Uterus (tissue), 4 donors: ENCODE measurements at places on chromosomes 7 and 10. TPM values are rescaled to one million over a fixed set of nuclear protein-coding genes. Genes with fewer than 3 reads are reported as not detected.

DNA sequence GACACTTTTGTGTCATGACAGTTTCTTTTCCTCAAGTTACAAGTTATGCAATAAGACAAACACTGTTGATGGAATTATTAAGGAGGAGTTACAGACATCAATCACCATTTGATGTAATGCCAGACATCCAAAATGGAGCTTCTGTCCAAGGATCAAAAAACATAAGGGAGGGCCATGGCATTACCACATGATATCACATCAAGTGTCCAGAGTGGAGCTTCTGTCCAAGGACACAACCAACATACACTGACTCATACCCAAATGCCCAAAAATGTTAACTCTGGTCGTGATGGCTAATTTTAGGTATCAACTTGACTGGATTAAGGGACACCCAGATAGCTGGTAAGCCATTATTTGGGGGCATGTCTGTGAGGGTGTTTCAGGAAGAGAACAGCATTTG is 140.4 kb downstream of the DOCK4 start:
- no peak for DNase-seq

The PLXNA4 gene
- 5.6 TPM for total RNA-seq

The ARHGEF5 gene
- 6.5 TPM for total RNA-seq

DNA sequence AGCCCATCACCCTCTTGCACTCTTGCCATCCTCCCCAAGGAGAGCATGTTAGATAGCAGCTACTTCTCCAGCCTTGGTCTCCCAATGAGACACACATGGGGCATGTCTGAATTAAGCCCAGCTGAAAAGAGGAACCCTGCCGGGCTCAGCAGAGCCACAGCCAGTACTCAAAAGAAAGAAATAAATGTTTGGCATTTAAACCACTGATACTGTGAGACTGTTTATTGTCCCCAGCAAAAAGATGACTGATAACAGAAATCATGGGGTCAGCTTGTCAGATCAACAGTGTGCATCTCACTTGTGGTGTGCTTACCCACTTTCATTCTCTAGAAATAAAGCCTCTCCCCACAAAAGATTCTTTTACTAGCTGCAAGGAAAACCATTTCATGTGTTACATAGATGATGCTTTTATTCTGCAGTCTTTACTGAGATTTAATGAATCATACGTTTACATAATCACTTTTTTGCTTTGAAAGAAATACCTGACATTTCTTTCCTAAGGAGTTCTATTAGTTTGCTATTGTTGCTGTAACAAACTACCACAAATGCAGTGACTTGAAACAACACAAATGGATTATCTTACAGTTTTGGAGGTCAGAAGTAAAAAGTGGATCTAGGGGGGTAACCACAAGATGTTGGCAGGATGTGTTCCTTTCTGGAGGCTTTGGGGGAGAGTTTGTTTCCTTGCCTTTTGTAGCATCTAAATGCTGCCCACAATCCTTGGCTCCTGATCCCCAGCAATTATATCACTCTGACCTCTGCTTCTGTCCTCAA is 20.9 kb downstream of the ANKRD7 start:
- DNase-seq = no peak

The HOXA6 gene
- total RNA-seq = 15.6 TPM

GRCh38 chr10:128124813-128125403 is 1.3 kb downstream of the MKI67 start:
- no peak for DNase-seq

The PIK3CG gene
- 4.6 TPM for total RNA-seq

The MRLN gene
- not detected for total RNA-seq

DNA sequence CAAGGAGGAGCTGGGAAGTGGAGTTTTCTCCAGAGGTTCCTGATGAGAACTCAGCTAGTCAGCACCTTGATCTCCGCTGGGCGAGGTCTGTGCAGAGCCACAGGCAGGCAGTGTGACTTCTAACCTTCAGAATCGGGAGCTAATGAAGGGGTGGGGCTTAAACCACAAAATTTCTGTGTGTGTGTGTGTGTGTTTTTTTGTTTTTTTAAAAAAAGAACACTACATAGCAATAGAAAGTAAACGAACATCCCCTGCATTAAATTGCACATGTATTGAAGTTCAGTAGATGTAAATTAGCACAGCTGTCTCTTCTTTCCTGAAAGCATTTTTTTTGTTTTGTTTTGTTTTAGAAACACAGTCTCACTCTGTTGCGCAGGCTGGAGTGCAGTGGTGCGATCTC is 46.2 kb downstream of the RBM17 start:
- no peak for DNase-seq

The NRAP gene
- not detected for total RNA-seq

The CYP3A5 gene
- total RNA-seq = 0.51 TPM

DNA sequence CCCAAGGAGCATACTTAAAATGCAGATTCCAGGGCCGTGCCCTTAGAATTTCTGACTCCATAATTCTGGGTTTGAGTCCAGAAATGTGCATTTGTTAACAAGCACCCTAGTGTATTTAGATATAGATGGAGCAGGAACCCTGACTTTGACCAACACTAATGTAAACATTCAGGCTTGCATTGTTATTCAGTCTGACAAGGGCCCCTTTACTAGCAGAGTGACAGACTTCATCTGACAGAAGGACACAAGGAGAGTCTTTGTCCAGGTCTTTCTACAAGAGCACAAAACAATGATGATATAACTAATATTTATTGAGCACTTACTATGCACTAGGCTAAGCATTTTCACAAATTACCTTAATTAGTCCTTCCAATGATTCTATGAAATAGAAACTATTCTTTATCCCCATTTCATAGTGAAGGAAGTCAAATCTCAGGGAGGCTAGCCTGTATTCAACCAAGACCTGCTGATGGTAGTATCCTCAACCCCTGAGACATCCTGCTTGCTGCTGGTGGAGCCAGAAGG is 3.9 kb downstream of the RBP4 start:
- no peak for DNase-seq

GRCh38 chr7:25852211-25852938 is 299.6 kb upstream of the NFE2L3 start:
- peak; percentile 80 for DNase-seq

GRCh38 chr10:104328896-104329710 is 9.2 kb downstream of the ITPRIP start:
- DNase-seq = peak; percentile 88

The BAZ1B gene
- 29.5 TPM for total RNA-seq

The TFR2 gene
- total RNA-seq = not detected

- no peak for DNase-seq
These were observed 698.6 kb downstream of the SORCS3 start for GRCh38 chr10:105339669-105340068.

GRCh38 chr10:100551738-100552137 is 16.0 kb downstream of the HIF1AN start:
- no peak for DNase-seq

DNA sequence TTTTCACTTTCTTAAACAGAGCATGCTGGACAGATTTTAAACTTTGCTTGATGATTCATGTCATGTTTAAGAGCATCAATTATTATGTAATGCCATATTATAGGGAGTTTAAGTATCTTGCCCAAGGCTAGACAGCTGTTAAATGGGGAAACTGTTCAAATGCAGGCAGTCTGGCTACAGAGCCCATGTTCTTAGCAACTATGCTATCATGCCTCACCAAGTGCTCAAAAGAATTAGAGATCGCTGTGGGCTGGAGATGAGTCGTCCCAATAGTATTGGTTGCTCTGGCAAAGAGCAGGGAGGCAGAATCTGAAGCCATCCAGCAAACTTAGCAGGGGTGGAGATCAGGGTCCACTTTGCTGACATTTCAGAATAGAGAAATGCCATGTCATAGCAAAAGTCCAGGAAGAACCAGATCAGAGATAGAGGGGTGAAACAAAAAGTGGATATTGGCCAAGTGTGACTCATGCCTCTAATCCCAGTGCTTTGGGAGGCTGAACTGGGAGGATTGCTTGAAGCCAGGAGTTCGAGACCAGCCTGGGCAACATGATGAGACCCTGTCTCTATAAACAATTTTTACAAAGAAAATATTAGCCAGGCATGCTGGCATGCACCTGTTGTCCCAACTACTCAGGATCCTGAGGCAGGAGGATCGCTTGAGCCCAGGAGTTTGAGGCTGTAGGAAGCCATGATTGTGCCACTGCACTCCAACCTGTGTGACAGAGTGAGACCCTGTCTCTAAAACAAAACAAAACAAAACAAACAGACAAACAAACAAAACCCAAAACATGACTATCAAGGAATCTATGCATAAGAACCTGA is 57.8 kb downstream of the BAMBI start:
- no peak for DNase-seq

- no peak for DNase-seq
These were observed 11.3 kb downstream of the TFR2 start for GRCh38 chr7:100630066-100630465.

DNA sequence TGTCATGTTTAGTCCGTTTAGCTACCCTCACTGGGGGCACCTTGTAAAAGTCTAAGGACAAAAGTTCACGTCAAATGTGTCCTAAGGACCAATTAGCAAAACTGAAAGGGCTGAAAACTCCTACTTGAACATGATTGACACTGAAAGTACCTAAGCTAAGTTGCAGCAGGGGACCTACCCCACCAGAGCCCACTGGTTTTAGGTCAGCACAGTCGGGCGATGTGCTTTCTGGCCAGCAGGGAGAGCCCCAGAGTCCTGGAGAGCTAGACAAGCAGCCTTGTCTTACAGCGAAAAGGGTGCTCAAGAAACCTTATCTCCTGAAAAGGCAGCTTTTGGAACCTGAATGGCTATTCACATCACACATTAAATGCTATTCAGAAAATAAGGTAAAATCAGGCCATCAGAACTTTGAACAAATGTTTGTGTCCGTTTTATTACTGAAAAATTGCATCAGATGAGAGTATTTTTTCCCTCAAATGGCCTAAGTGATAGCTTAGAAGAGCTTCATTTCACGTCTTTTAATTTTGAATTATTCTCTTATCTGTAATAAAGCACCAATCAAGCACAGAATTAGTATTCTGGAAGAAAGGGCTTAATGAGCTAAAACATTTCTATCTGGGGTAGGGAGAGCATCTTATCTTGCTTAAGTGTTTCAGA is 52.2 kb upstream of the MKI67 start:
- DNase-seq = no peak

GRCh38 chr7:100865938-100866728 is 1.1 kb upstream of the TRIP6 start:
- peak; percentile 79 for DNase-seq

The HYAL4 gene
- total RNA-seq = not detected

- no peak for DNase-seq
These were observed 501.6 kb downstream of the TCERG1L start for GRCh38 chr10:130809761-130810515.

DNA sequence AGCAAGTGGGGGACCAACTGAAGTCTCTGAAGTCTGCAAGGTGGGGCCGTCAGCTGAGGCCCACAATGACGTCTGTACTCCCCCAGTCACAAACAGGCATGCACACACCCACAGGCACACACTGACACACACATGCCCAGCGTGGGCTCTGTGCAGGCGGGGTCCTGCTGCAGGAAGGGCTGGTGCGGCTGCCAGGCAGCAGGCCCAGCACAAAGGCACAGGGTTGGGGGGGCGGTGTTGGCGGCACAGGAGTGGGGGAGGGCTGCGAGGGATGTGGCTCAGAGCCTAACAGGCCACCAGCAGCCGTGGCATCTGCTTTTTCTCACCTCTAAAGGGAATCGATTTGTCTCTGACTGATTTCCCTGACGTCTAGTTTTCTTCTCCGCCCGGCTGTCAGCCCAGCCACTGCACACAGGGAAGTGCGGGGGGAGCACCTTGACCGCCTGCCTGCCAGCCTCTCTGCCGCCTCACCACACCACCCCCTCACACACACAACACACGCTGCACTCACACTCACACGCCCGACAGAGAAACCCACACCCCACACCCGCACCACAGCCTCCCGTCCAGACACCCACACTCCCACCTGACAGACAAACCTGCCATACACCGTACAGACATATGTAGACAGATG is 43.5 kb upstream of the ZMIZ1 start:
- no peak for DNase-seq

The ITPRID1 gene
- not detected for total RNA-seq

DNA sequence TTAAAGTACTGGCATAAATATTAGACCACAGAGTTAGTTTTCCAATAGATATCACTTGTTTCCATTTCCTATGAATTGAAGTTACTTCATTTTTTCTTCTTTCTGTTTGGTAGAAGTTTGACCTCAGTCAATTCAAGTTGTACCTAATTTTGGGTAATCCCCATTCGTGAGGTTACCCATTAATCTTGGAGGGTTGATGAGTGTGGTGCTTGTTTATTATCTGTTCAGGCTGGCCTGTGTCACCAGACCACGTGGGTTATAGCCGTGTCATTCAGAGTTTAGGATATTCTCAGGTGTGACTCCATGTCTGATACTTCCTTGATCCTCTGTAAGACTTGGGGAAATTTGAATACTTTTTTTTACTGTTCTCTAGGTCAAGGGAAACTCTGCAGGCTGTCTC is 133.9 kb upstream of the TPK1 start:
- no peak for DNase-seq

- no peak for DNase-seq
These were observed 335.8 kb upstream of the MBL2 start for GRCh38 chr10:53108317-53108934.

- no peak for DNase-seq
These were observed 44.1 kb downstream of the DGKB start for GRCh38 chr7:14858410-14858809.

The KCNH2 gene
- 51.0 TPM for total RNA-seq

- no peak for DNase-seq
These were observed 27.1 kb downstream of the ATXN7L1 start for GRCh38 chr7:105849122-105849855.

The OPN4 gene
- not detected for total RNA-seq

The BAIAP2L1 gene
- total RNA-seq = 4.3 TPM

The ASIC3 gene
- total RNA-seq = 1.0 TPM

DNA sequence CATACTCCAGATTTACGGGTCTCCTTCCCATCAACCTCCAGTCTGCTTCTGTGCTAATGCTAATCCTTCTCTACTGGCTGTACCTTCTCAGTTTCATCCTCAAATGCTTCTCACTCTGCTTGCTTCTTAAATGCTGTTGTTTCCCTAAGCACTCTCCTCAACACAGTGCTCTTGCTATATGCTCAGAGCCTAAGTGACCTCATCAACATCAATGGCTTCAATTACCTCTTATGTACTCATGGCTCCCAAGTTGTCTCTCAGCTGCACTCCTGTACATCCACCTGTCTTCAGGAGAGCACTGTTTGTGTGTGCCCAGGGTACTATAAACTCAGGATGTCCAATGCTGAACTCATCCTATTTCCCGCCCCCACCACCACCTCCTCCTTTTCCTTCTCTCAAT is 22.5 kb downstream of the ELAPOR2 start:
- DNase-seq = no peak

The GLI3 gene
- total RNA-seq = 105 TPM

The CALML3 gene
- not detected for total RNA-seq

- DNase-seq = no peak
These were observed 1.8 kb downstream of the CCDC6 start for GRCh38 chr10:59904426-59905065.

The LRRN3 gene
- not detected for total RNA-seq

The PLA2G12B gene
- total RNA-seq = not detected
